ENCODE measurements at places on chromosomes 16 and 17. TPM values are rescaled to one million over a fixed set of nuclear protein-coding genes. Genes with fewer than 3 reads are reported as not detected.

Gene KRTAP2-3
- 0.57 TPM for total RNA-seq

DNA sequence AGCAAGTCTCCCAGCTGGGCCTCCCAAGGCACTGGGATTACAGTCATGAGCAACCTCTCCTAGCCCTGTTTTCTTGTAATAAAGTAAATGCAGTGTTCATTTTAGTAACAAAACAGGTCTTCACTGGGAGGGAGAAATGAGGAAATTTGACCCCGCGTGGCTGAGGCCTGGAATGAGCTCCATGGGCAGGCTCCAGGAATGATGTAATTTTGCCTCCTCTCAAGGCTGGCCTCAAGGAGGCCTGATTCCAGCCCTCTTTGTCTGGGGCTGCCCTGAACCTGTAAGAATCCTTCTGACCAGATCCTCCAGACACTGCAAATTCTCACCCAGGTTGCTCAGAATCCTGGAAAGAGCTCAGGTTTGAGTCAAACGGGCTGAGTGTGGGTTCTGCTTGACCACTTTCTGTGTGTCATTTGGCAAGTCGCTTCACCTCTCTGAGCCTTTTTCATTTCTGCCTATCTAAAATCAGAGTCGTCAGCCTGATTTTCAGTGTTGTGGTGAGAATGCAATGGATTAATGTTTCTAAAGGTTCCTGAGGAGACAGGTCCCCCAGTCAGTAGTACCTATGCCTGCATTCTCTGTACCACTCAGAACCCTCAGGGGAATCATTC is 57.1 kb downstream of the RAB11FIP4 start:
- DNase-seq: peak; percentile 41
- H3K27me3 ChIP-seq: no peaks in the 10 kb centered on the region
- H3K4me3 ChIP-seq: no peak overlapping the region
- peak overlapping the region; percentile 38 for H3K27ac ChIP-seq
- H3K4me1 ChIP-seq: peaks cover 54% of the 10 kb centered on the region
- no peaks in the 10 kb centered on the region for H3K36me3 ChIP-seq

GRCh38 chr16:15482068-15482747 is 47.8 kb downstream of the BMERB1 start:
- H3K27ac ChIP-seq: peak overlapping the region; percentile 69
- peak; percentile 89 for DNase-seq
- H3K4me1 ChIP-seq: peaks cover 35% of the 10 kb centered on the region
- no peaks in the 10 kb centered on the region for H3K27me3 ChIP-seq

- H3K4me1 ChIP-seq: no peaks in the 10 kb centered on the region
- H3K27me3 ChIP-seq: no peaks in the 10 kb centered on the region
- no peaks in the 10 kb centered on the region for H3K36me3 ChIP-seq
- no peak overlapping the region for H3K4me3 ChIP-seq
Measured at GRCh38 chr17:31608659-31609254, 217.3 kb downstream of the RAB11FIP4 start.

- H3K4me1 ChIP-seq: no peaks in the 10 kb centered on the region
- DNase-seq: peak; percentile 88
- H3K4me3 ChIP-seq: no peak overlapping the region
- H3K27me3 ChIP-seq: no peaks in the 10 kb centered on the region
Measured at GRCh38 chr16:27235055-27235937, 32.0 kb downstream of the KDM8 start.

Measured in PC-9 (cell line).